ENCODE measurements at places on chromosomes 13 and 19.

GRCh38 chr19:17847538-17848366 is at the start of gene JAK3:
TSS of gene JAK3 (minus strand) at chr19:17847982. CDS start at chr19:17844417, 3,565 bp downstream.
- DNase-seq: peak; percentile 78

DNA sequence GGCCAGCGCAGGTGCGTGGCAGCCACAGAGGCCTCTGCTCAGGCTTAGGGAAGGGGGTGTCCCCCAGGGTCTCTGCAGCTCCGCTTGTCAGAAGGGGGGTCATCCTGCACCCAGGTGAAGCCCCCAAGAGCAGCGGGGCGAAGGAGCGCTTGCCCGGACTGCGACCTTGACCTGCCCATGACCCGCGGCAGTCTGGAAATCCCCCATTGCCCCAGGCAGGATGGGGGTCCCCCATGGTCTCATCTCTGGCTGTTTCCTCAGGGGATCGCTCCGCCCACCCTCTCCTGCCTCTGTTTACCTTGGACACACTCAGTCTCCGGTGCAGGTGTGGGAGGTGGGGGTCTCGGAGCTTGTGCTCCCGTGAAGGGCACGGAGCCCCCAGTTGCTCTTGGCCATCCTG is 82.7 kb downstream of the KDM4B start:
- DNase-seq: no peak

DNA sequence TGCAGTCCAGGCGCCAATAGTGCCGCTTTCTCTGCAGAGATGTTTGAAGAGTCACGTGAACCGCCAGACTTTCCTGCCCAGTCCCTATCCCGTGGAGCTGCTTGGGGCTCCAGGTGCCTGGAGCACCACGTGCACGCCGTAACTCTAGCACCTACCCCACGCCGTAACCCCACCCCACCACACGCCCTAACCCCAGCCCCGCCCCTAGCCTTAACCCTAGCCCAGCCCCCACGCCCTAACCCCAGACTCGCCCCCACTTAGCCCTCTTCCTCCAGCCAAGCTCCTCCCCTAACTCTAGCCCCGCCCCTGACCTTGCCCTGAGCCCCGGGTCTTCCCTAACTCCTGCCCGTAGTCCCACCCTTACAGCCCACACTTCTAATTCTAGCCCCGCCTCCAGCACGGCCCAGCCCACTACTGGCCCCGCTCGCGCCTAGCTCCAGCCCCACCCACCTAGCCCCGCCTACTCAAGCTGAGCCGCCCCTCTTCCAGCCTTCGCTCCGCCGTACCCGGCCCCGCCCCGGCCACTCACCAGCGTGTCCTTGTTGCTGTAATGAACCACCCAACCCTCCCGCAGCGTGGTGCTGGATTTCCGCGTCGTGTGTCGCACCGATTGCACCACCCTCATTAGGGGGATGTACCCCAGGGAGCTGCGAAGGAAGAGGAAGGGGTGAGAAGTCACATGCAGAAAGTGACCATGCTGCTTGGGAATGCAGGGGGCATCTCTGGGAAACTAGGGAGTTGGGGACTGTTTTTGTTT is 19.5 kb downstream of the PRKD2 start:
- DNase-seq: no peak

DNA sequence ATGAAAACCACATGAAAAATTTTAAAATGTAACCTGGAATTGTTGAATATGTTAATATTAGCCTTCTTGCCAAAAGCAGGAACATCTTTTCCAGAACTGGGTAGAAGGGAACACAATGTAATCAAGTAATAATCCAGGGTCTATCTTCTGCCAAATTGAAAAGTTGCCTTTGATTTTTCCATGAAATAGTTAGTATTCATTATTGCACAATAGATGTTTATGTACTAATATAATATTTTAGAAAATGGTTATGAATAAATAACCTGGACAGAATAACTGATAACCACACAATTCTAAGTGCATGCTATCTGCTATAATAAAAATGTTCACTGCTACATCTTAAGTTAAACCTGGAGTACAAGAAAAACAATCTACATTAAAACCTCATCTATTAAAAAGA is 802.3 kb downstream of the LIG4 start:
- no peak for DNase-seq

GRCh38 chr19:33275933-33276619 is 26.3 kb downstream of the CEBPA start:
- DNase-seq: no peak

DNA sequence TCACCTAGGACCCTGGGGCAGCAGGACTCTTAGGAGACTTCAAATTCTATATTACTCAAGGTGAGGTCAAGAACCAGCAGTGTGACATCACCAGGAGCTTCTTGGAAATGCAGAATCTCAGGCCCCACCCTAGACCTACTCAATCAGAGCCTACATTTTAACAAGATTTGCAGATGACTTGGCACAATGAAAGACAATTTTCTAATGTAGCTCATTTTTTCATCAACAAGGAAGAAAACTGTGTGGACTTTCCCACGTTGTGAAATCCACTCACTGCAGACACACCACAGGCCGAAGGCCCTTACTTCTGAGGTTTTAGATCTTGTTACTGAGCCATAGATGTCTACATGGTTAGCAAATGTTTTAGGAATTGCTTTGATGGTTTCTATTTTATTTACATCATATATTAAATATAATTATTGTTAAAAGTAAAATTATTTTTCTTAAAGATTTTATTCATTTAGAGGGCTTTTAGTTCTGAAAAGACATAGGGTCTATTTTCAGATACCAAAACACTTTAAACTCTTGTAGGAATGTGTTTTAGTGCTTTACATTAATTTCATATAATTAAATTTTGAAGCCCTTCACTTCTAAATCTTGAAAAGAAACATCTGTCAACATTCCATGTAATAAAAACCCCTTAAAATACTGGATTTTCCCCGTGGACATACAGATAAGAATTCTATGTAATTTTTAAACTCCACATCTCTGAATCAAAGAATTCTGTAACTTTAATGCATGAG is 18.5 kb upstream of the STARD13 start:
- DNase-seq: no peak

DNA sequence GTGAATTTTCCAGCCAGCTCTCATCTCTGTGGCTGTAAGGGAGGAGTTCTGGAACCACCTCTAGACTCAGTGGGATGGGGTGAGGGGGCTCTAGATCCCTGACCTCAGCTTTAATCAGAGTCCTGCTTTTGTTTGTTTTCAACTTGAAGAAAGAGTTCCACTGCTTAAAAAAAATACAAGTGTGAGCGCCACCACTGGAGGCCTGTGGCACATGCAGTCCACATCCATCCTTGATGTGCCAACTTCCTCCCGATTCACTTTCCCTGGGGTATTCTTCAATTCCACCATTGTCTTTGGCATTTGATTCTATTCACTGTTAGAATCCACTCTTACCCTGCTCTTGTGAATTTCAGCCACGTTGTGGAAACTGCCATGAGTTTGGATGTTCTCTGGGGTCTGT is 62.4 kb upstream of the GJB6 start:
- DNase-seq: no peak

DNA sequence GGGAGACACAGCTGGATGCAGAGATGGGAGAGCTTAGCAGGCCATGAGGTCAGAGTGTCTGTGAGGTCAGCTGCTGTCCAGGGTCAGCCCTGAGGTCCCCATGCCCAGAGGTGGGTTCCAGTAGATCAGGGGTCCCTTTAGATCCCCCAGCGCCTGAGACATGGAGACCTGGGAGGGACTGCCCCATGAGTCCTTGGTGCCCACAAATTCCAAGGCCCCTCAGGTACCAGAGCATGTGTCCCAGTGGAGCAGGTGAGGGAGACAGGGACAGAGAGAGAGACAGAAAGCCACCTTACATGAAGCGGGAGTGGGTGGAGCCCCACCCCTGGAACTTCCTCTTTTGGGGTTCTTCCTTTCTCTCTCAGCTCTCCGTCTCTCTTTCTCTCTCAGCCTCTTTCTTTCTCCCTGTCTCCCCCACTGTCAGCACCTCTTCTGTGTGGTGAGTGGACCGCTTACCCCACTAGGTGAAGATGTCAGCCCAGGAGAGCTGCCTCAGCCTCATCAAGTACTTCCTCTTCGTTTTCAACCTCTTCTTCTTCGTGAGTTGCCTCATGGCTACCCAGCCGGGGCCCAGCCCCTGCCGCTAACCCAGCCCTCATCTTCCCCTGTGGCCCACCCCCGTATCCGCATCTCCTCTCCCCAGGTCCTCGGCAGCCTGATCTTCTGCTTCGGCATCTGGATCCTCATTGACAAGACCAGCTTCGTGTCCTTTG is at the start of gene CD37:
CD37 (plus strand) TSS at position 336 of the 713 bp plus-strand sequence; CDS start at position 471, 135 bp downstream.
- DNase-seq: no peak

- no peak for DNase-seq
Observed at GRCh38 chr13:37068962-37069361, 9.5 kb upstream of the SUPT20H start.

GRCh38 chr13:46321494-46322225 is 65.4 kb downstream of the RUBCNL start:
- peak; percentile 28 for DNase-seq

DNA sequence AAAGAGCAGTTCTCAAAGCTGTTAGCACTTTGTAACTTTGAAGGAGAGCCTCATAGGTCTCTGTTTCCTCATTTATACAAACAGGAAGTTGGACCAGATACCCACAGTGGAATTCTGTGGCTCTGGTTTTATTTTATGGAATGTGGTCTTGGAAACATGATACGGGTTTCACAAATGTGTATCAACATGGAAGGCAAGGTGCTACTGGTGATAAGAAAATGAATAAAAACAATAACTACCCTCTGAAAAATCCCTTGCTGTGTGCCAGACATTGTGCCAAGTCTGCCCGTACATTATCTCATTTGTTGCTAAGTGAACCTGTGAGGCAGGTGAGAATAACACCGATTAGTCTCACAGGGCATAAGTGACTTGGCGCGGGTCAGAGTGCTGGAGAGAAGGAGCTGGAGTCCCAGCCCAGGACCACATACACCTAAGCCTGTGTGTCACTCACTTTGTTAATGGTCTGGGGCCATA is 45.0 kb upstream of the RNF113B start:
- no peak for DNase-seq

DNA sequence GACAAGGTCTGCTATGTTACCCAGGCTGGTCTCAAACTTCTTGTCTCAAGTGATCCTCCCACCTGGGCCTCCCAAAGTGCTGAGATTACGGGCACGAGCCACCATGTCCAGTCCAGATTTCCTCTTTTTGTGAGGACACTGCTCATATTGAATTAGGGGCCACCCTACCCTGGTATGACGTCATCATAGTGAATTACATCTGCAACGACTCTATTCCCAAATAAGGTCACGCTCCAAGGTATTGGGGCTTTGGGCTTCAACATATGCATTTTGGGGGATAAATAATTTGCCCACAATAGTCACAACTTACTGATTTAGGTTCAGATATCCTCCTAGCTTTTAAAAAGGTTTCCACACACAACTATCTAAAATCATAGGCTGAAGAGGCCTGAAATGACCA is 9.5 kb downstream of the SLC15A1 start:
- no peak for DNase-seq

- no peak for DNase-seq
Observed at GRCh38 chr19:30640252-30640965, 268.2 kb downstream of the ZNF536 start.

DNA sequence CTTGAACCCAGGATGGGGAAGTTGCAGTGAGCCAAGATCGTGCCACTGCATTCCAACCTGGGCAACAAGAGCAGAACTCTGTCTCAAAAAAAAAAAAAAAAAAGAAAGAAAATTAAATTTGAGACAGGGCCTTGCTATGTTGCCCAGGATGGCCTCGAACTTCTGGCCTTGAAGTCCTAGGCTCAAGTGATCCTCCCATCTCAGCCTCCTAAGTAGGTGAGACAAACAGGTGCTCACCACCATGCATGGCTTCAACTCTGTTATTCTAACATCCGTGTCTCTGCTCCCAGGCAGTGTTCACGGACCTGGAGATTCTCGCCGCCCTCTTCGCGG is 40.3 kb downstream of the PDE4A start:
- DNase-seq: no peak

- DNase-seq: no peak
Observed at GRCh38 chr13:40613192-40613818, 53.1 kb downstream of the FOXO1 start.

GRCh38 chr19:3403489-3404323 is 37.3 kb downstream of the NFIC start:
- no peak for DNase-seq

DNA sequence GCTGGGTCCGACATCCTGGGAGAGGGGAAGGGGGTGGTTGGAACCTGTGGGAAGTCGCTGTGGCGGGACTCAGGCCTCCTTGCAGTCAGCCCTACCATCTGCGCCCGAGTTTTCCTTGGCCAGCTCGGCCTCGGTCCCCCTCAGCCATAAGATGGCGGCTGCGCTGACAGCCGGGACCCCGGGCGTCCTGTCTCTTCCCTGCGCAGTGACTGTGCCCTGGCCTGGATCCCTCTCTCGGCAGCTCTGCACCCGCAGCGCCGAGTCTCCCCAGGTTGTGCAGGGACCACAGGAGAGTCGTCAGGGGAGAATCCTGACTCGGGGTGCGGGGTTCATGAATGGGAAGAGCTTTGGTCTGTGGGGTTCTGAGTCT is 345 bp downstream of the ZNF257 start:
- no peak for DNase-seq

GRCh38 chr19:50000038-50000840 is 24.9 kb downstream of the VRK3 start:
- DNase-seq: no peak

GRCh38 chr19:23917856-23918255 is 3.2 kb downstream of the ZNF726 start:
- no peak for DNase-seq

- no peak for DNase-seq
Observed at GRCh38 chr19:38036707-38037611, 130.0 kb downstream of the SIPA1L3 start.

- no peak for DNase-seq
Observed at GRCh38 chr19:850221-850978, 1.7 kb upstream of the ELANE start.

GRCh38 chr19:19550972-19551852 is 13.1 kb downstream of the CILP2 start:
- DNase-seq: no peak

GRCh38 chr19:10133596-10133995 is 13.9 kb upstream of the EIF3G start:
- no peak for DNase-seq

DNA sequence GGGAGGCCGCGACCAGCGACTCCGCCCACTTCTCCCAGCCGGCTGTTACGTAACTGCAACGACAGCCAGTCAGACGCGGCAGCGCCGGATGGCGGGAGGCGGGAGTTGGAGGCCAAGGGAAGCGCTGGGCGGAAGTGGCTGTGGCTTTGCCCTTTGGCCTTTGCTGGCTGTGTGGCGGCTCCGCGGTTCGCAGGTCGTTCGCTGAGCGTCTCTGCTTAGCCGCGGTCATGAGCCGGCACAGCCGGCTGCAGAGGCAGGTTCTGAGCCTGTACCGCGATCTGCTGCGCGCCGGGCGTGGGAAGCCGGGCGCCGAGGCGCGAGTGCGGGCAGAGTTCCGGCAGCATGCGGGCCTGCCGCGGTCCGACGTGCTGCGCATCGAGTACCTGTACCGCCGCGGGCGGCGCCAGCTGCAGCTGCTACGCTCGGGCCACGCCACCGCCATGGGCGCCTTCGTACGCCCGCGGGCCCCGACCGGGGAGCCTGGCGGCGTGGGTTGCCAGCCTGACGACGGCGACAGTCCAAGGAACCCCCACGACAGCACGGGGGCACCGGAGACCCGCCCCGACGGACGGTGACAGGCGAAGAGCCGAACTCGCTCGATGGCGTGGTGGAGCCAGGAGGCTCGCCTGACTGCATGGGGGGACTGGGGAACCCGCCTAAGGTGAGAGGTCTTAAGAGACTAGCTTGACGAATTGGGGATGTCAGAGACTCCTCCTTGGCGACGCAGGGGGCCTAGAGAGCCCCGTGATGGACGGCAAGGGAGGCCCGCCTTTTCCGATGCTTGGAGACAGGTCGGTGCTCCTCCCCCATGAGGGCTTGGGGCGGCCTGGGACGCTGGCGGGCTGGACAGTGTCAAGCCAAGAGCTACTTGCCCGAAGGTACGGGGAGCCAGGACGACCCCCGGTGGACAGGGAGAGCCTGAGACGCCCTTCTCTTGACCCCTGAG is at the start of gene SDHAF1:
SDHAF1 (plus strand) TSS at position 141 of the 946 bp plus-strand sequence; CDS start at position 228, 87 bp downstream.
- DNase-seq: peak; percentile 86

Data from stimulated activated CD4-positive, alpha-beta T cell treated with anti-CD3 and anti-CD28 coated beads, Interleukin-1b, Interleukin-23, amount 100 ng/mL, for 1 hour (primary cell).